Fibroblast of villous mesenchyme (primary cell): ENCODE measurements at places on chromosomes 5 and 9. TPM values are rescaled to one million over a fixed set of nuclear protein-coding genes. Genes with fewer than 3 reads are reported as not detected.
A peak's percentile ranks its signal among the peaks of the same experiment; 100 is the strongest.

Gene ENTPD8
- under 0.01 TPM in 1 of 2 replicates, not detected in the other for total RNA-seq

Gene ACOT12
- not detected in 2 replicates for total RNA-seq

GRCh38 chr9:3887221-3887653, 361.4 kb upstream of the RFX3 start:
- no peak for DNase-seq

Gene ZBTB5
- 9.7 and 12.5 TPM in 2 replicates for total RNA-seq

DNA sequence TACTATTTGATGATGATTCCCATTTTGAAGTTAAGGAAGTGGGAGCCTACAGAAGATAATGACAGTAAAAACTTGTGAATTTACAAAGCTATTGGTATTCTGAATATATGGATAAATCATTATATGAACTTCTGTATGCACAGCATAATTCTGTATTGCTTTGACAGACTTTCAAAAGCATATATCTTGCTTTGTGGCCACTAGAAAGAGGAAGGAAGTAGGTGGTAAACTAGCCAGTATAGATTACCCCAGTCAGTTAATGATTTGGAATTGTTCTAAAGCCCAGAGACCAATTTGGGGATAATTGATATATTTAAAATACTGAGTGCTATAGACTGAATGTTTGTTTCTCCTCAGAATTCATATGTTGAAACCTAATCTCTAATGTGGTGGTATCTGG, 53.0 kb downstream of the NR2F1 start:
- no peak for DNase-seq

- DNase-seq: no peak
Measured at GRCh38 chr5:66859526-66859925, 263.3 kb downstream of the MAST4 start.

- DNase-seq: no peak
Measured at GRCh38 chr5:37121027-37121426, 128.1 kb downstream of the CPLANE1 start.

GRCh38 chr5:113233606-113234005, 201.2 kb downstream of the TSSK1B start:
- no peak for DNase-seq

DNA sequence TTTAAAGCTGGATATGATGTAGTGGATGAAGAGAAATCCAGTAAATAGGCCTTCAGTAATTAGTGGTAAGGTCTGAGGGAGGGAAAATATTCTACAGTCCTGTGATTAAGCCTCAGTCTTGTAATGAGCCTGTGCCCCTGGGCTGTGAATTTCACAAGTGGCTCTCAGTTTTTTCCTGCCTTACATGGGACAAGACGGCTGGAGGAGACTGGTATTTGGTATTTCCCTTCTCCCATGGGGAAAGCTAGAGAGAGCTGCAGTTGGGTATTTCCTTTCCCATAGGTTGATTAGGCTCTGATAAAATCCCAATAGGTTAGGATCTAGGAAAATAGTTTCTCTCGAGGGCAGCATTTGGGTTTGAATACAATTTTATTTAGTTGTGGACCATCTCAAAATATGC, 62.2 kb upstream of the GNA14 start:
- peak; percentile 14 for DNase-seq

DNA sequence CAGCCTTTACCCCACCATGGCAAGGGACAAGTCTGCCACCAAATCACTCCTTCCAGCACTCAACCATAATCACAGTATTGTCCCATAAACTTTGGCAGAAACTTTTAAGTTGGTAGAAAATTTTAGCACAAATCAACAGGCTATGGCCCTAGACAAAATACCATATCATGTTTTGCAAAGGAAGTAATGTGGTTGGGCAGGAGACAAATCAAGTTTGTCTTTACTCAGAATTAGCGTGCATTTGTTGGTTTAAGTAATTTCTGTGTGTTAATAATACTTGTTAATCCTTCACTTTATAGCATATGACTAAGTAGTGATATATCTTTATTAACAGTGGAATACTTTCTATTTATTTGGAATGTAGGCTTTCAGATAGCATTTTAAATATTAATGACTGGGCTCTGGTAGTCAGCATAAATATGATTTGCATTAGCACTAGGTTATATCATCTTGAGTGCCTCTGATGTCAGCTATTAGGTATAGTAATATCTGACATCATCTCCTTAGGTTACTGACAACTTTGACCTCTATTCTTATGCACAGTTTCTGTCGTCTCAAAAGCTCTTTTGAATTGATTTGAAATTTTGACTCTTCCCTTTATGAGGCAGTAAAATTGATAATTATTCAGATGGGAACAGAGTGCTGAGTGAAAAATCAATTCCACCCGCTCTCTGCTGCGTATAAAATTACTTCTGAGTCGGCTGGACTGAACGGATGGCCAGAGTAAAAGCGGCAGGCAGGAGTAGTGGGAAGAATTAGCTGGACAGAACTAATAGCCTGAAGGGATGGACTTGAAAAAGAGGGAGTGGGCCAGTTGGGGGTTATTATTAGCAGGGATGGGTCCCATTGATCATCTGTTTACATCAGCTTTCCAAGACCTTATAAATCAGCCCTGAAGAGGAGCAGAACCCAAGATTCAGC, 40.1 kb upstream of the TLX3 start:
- DNase-seq: no peak

Gene SPINK13
- not detected in 2 replicates for total RNA-seq

Gene PFN3
- total RNA-seq: not detected in 2 replicates

DNA sequence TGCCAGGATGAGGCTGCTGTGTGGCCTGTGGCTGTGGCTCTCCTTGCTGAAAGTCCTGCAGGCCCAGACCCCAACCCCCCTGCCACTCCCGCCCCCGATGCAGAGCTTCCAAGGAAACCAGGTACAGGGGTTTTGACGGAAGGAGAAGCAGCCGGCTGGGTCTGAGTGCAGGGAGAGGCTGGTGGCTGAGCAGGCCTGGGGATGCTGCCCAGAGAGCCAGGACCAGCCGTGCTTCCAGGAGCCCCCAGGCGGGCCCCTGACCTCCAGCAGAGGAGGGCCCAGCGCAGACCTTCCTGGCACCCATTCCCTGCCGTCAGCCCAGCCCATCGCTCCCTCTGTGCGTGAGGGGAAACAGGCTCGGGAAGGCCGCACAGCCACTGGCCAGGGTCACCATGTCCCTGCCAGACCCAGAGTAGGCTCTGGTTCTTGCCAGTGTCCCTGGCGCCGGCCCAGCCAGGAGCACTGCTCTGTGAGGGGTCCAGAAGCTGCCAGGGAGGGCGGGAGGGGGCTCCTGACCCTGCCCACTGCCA, 313 bp downstream of the LCN12 start:
- no peak for DNase-seq

Gene FAT2
- total RNA-seq: under 0.01 TPM in 1 of 2 replicates, not detected in the other

DNA sequence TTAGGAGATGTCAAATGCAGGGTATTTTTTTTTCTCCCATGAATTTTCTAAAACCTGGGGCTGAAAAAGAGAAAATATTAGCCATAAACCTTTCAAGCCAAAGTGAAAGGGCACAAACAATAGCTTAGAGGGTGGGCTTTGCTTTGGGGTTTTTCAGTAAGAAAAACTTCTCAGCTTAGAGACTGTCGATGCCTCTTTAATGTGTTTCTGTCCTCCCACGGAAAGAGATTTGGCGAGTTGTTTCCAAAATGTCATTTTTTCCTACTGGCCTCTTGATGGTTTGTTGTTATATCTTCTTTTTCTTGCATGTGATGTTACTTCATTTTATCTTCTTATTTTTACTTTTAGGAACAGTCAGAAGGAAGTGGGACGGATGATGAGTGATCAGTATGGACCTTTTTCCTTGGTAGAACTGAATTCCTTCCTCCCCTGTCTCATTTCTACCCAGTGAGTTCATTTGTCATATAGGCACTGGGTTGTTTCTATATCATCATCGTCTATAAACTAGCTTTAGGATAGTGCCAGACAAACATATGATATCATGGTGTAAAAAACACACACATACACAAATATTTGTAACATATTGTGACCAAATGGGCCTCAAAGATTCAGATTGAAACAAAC, 177.3 kb downstream of the SMARCA2 start:
- no peak for DNase-seq

- DNase-seq: peak; percentile 8
Measured at GRCh38 chr5:176817841-176818377, 7.5 kb downstream of the UNC5A start.

- DNase-seq: peak; percentile 84
Measured at GRCh38 chr9:76161541-76161940, 232.7 kb downstream of the RFK start.

GRCh38 chr5:34716986-34717385, 60.9 kb downstream of the RAI14 start:
- peak; percentile 76 for DNase-seq

Gene PPIP5K2
- 75.7 and 104 TPM in 2 replicates for total RNA-seq

Gene KCNN2
- total RNA-seq: 0.64 and 2.6 TPM in 2 replicates

Gene RAI14
- 251 and 291 TPM in 2 replicates for total RNA-seq
